ENCODE measurements at places on chromosomes 3 and 15.

- no peak for DNase-seq
These were observed 334.4 kb upstream of the TRIM42 start for GRCh38 chr3:140343211-140344081.

DNA sequence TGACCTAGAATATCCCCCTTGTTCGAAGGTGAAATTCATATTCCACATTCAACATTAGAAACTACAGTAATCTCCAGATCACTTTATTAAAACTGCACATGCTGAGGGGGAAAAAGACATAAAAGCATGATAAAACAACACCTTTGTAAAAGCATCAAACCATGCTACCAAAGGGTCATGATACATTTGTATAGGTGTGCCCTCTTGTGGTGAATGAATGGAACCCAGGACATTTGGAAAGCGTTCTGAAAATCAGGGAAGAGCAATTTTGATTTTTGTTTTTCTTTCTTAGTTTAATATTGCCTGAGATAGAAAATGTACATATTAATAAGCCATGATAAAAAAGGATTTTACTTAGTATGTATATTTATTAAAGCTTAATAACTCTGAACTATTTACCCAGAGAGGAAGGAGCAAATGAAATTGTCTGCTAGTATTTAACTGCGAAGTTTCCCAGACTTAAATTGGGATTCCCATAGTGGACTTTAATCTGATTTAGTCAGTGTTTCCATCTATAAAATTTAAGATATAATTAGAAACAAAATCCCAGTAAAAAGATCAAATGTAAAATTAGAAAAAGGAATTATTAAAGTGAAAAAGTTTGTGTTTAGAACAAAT, 105.8 kb upstream of the ARL6 start:
- no peak for DNase-seq

GRCh38 chr3:181711325-181712135, at the start of gene SOX2:
TSS of gene SOX2 (plus strand) at chr3:181711925. CDS start at chr3:181712361, 436 bp downstream.
- peak; percentile 28 for DNase-seq

- no peak for DNase-seq
These were observed 257.4 kb downstream of the CGGBP1 start for GRCh38 chr3:87801409-87801808.

DNA sequence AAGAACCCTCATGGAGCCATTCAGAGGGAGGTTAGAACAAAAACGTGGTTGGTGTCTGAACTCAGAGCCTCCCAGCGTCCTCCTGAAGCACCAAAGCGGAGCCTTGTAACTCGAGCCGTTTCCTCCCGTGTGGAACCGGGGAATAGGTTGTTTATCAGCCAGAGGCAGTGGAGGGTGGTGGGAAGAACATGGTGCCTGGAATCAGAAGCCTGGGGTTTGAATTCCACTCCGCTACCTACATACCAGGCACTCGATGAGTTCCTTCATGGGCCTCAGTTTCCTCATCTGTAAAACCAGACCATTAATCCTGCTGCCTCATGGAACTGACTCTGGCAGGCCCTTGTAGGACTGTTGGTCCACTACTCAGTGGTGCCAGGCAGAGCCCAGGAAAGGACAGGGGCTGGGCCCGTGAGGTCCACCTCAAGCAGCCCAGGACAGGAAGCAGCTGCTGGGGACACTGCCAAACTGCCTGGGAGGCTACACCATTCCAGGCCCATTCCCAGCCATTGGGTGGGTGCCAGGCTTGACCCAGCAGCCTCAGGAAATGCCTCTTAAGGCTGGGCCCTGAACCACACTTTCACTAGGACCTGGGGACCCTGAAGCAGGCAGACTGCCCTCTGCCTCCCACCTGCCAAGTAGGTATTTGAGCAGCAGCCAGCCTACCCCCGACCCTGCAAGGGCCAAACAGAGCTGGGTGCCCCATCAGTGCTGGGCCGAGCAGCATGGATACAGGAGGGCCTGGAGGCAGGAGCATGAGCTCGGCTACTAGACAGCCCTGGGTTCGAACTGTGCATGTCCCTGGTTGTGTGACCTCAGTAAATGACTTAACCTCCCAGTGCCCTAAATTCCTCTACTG, 33.4 kb downstream of the PRKCD start:
- no peak for DNase-seq

DNA sequence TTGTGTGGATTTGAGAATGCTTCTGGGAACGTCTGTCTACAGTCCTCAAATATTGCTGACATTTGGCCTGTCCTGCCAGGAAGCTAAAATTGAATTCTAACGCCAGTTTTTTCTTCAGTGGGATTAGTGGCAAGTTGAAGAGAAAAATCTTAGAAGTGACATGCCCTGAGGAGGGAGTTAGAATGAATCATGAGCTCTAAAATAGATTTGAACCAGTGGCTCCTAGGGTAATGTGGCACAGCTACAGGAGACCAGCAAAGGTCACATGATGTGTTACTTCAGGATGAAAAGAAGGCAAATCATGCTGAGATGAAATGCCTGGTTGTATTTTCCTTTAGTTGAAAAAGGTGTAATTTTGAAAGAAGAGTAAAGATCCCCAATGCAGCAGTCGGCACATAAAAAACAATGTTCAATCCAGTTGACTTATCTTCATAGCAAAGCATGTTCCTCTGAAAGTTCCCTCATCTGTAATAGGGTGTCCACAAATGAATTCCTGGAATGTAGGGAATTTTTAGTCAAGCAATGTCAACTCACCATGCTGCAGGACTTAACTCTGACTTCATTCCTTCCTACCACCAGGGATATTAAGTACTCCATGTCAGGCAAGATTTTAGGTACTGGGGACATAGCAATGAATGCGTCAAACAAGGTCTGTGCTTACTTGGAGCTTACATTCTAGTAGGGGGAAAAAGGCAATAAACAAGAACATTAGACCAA, 171.6 kb downstream of the CADPS start:
- no peak for DNase-seq

GRCh38 chr3:148330542-148330941, 367.2 kb upstream of the AGTR1 start:
- no peak for DNase-seq

DNA sequence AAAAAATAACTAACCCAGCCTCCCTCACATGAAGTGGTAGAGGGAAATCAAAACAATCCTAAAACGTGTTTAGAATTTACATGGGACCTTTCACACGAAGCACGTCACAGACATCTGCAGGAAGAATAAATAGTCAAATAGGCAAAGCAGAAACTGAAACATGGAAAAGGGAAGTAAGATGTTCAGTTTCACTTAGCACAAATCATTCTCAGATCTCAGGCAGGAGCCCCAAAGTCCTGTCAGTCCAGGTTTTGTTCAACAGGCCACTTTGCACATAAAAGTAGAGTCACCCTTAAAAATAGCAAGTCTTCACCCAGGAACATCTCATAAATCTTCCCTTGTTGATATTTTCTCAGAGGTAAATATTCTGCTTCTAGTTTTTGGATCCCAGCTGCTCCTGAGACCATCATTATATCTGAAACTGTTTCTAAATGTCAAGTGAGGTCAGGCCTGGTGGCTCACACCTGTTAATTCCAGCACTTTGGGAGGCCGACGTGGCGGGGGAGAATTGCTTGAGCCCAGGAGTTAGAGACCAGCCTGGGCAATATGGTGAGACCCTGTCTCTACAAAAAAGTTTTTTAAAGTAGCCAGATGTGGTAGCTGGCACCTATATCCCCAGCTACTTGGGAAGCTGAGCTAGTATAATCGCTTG, 1.9 kb downstream of the RUBCN start:
- DNase-seq = no peak

DNA sequence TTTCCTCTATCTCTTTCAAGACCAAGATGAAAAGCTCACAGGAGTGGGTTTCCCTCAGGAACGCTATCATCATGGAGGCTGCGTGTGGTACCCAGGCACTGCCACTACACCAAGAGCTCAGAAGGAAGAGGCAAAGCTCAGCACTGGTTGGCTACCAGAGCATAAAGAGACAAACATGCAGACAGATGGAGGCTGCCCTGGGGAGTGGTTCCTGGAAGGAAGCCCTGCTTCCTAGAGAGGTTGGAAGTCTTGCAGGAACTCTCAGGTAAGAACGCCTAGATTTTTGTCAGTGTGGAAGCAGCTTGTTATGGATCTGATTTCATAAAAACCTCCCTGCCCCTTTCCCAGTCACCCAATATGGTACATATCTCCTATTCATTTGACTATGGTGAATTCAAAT, 49.9 kb upstream of the ADCY5 start:
- no peak for DNase-seq

DNA sequence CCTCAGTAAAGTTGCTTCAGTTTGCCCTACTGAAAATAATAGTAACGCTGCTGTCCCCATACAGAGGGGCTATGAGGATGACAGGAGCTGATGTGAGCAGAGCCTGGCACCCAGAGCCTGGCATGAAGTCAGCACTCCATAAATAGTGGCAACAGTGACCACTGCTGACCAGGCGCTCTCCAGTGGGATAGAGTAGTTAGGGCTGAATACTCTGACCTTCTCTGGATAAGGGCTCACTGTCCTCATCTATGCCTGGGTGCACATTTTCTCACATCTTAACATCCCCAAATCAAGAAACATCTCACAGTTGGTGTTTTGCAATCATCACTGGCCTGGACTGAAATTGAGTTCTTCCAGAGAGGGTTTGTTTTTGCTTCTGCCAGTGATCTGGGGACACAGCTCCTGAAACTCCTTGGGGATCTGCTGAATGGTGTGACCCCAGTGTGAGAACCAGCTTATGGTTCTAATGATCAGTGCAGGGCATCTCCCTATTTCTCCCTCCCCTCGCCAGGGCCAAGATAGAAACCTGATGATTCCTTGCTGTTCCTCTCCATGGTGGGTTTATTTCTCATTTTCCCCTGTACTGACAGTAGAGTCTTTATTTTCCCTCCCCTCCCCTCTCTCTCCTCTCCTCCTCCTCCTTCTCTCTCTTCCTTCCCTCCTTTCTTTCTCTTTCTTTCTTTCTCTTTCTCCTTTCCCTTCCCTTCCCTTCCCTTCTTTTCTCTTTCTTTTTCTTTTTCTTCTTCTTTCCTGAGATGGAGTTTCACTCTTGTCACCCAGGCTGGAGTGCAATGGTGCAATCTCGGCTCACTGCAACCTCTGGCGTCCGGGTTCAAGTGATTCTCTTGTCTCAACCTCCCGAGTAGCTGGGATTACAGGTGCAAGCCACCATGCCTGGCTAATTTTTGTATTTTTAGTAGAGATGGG, 3.5 kb upstream of the PCSK6 start:
- no peak for DNase-seq

DNA sequence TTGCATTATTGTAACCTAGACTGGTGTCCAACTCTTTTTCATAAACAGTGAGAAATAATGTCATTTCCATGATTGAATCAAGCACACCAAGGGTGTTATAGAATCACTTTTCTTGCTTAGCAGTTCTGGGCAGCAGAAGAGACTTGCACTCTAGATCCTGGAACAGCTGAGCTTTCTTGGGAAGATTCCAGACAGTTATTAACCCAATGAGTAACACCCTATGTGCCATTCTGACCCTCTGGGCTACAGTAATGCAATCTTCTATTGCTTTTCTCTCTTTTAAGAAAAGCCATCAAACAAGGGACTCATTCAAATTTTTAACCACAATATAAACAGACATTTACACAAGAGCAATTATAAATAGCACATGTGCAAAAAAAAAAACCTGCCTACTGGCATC, 39.3 kb upstream of the USP3 start:
- no peak for DNase-seq

DNA sequence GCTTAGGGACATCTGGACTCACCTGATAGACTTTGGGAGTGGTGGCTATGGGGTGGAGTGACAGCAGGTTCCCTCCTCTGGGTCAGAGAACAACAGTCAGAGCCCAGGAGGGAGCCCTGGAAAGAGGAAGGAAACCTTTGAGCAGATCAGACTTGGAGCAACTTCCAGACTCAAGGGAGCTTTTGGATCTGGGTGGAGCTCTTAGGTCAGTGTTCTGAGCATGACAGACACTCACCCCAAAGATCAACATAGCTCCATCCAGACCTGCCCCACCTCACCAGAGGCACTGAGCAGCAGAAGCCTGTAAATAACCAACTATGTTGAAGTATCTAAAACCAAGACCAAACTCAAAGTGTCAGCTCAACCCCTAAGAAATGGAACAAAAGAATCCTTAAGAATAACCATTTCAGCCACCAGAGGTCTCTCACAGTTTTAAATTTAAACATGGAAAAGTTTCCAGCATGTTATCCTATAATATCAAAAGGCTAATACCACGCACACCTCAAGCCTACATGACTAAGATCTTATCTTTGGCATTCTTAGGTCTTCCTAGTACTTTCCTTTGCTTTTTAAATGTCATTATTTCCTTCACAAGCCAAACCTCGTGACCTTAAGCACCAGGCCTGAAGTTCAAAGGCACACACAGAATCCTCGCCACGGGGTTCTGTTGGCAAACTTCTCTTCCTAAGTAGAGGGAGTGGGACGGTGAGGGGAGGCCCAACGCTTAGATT, 56.4 kb downstream of the UMPS start:
- no peak for DNase-seq

DNA sequence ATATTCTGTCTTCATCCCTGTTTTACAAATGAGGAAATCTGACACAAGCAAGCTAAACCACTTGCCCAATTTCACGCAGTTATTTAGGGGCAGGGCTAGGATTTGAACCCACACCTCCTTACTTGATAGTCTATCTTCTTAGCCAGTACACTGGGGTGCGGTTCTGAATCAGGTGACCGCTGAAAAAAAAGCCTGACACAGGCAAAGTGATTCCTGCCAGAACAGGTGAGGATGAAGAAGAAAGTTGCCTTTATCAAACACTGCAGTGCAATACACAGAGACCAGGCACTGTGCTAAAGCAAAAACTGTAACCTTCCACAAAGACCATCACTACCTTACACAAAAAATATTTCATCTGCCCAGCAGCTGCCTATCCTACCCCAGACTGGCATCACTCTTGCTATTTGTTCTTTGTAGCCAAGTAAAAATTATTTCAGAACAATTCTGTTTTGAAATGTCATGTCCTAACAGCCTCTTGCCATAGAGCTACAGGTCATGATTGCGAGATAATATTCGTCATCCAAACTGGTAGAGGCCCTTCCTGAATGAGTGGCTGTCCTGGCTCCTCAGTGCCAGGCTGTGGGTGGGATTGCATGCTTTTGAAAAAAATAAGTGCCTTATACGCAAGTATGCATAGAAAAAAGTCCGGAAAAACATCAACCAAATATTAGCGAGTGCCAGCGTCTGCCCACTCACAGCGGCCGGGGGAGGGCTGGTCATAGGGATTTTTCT, 142.3 kb upstream of the TPM1 start:
- no peak for DNase-seq

GRCh38 chr15:63196842-63197241, 7.4 kb downstream of the RAB8B start:
- DNase-seq = no peak

- DNase-seq = peak; percentile 40
These were observed 97.6 kb downstream of the FRMD4B start for GRCh38 chr3:69288161-69288895.

- no peak for DNase-seq
These were observed 253.0 kb upstream of the NSMCE3 start for GRCh38 chr15:29522373-29523276.

DNA sequence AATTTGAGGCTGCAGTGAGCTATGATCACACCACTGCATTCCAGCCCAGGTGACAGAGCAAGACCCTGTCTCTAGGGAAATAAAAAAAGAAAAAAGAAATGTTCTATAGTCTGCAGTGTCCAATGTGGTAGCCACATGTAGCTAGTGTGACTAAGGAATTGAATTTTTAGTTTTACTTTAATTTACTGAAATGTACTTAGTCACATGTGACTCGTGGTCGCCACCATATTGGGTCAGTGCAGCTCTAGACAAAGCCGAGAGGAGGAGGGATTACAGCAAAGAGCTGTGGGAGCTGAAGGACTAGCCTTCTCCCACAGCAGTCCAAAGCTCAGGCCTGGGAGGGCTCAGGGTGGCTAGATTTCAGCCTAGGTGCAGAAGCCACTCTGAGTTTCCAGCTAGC, 65.9 kb upstream of the NTRK3 start:
- no peak for DNase-seq

GRCh38 chr3:71247221-71247957, 336.1 kb downstream of the FOXP1 start:
- DNase-seq = no peak

GRCh38 chr15:40092256-40092978, 16.3 kb downstream of the BMF start:
- no peak for DNase-seq
